ENCODE measurements at places on chromosomes 4 and X.

GRCh38 chrX:23503835-23504539 is 163.3 kb upstream of the PRDX4 start:
- DNase-seq = peak; percentile 15

GRCh38 chr4:8084031-8084660 is 74.5 kb downstream of the ABLIM2 start:
- DNase-seq = no peak

DNA sequence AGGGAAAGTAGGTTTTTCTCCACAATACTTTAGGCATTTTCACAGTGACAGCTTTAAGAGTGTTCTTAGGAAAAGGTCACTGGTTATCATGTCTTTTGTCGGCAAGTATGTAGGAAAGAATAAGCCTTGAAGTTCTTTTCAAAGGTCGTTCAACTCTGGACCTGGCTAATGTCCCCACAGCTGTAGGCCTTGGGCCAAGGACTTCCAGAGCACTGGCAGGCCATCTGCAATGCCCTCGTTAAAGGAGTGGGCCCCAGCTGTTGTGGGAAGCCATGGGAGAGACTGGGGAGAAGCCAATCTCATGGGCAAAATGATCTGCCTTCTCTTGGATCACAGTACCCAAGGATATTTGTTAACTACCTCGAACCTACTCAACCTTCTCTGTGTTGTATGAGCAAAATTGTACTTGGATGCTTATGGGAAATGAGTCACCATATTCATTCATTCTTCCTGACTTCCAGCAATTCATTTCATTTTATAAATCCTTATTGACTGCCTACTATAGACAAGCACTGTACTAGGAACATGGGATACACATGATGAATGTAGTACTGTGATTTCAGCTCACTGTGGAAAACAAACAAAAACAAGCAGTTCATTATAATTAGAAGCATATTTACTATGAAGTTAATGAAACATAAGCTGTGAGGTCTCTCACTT is 141.1 kb upstream of the KIT start:
- no peak for DNase-seq

- DNase-seq = no peak
These were observed 470.2 kb downstream of the SPRY1 start for GRCh38 chr4:123866796-123867195.

DNA sequence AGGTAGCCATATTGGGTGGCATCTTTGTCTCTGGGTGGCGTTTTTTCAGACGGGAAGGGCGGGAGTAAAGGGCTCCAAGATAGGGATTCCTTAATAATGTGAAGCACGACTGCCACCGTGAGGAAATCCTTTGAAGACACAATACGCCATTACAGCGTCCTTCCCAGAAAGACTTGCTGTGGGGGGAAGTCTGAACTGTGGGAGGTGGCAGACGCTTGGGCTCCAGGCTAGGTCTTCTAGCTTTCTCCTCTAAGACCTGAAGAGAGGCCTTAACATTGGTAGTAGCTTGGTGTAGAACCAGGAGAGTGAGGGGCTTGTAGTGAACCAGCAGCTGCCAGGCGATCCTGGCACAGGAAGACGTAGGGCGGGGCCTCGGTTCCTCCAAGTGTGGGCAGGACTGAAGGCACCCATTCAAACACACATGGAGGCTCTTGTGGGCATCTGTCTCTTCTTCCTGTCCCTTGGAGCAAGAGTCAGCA is 197.3 kb downstream of the OR13H1 start:
- no peak for DNase-seq

DNA sequence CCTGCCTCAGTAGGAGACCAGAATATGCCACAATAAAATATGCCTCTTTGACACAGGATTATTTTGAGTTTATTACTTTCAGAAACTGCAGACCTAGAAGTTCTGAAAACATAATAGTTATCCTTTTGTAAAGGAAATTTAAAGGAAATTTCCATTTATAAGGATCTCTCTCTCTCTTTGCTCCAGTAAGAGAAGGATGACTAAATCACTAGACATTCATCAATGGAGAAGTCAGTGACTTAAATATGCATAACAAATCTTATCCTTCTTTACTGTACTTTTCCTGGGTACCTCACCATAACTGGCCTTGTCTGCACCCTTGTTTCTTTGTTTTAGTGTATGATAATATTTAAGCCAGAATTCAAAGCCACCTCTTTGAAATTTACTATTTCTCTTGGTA is 28.3 kb upstream of the OPHN1 start:
- DNase-seq = no peak

- DNase-seq = no peak
These were observed 905.7 kb downstream of the CCSER1 start for GRCh38 chr4:91032725-91033445.

- no peak for DNase-seq
These were observed 38.0 kb upstream of the HELT start for GRCh38 chr4:184980261-184980660.

DNA sequence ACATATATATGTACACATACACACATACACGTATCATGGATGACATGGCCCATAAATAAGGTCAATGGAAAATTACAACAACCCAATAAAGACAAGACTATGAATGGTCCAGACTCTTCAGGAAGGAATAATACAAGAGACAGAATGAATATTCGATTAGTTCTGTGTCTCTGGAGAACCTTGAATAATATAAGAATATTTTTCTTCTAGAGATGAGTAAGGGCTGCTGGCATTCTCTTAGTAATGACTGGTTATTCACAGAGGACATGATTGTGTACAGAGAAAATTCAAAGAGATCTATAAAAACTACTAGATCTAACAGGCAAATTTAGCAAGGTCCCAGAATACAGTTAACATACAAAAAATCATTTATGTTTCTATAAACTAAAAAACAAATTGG is 23.3 kb downstream of the SPIN4 start:
- no peak for DNase-seq

- DNase-seq = no peak
These were observed 141.4 kb downstream of the GALNTL6 start for GRCh38 chr4:171954650-171955049.

DNA sequence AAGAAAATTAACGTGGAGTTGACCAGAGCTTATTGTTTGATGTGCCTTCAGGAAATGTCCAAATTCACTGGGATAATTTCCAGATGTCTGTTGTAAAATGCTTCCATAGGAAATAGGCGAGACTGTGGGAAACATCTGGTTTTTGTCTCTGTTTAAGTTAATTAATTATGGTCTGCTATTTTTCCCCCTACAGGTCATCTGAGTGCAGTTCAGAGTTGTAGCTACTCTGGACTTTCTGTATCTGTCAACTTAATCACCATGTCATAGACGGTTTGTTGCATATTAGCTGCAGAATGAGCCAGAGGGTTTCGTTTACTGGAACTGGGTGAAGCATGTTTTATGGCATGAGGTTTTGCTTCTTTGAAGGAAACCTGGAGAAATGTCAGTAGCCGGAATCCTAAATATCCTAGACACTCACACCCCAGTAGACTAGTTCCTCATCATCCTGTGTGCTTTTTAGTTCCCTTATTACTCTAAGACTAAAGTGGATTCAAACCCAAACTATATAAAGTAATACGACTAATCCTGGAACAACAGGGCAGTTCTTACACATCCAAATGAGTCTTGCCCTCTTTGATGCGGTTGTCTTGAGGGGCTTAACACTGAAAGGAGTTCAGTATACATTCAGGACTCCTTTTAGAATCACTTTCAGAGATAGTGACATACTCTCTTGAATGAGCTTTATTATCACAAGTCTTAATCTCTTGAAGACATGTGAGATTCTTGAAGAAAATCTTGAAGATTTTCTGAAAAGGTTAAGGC is 62.5 kb downstream of the PPEF1 start:
- DNase-seq = no peak

- no peak for DNase-seq
These were observed 333.3 kb downstream of the TRAM1L1 start for GRCh38 chr4:116752027-116752426.

- DNase-seq = no peak
These were observed 59.1 kb downstream of the ANXA3 start for GRCh38 chr4:78610546-78611214.

DNA sequence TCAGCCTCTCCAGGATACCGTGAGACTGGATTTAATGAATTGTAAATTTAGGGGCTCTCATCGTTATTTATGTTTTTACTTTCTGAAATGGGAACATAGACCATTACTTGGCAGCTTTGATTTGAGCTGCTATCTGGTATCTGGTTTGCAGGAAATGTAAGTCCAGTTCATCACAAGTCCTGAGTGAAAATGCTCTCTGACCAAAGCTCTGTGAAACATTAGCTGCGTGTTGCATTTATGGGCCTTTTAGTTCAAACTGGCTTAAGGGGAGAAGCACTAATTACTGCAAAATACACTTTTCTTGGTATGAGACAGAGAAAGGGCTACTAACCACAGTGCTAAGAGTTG is 420 bp downstream of the CC2D2A start:
- no peak for DNase-seq

GRCh38 chrX:1486177-1486576 is 33.5 kb upstream of the ASMTL start:
- DNase-seq = no peak

DNA sequence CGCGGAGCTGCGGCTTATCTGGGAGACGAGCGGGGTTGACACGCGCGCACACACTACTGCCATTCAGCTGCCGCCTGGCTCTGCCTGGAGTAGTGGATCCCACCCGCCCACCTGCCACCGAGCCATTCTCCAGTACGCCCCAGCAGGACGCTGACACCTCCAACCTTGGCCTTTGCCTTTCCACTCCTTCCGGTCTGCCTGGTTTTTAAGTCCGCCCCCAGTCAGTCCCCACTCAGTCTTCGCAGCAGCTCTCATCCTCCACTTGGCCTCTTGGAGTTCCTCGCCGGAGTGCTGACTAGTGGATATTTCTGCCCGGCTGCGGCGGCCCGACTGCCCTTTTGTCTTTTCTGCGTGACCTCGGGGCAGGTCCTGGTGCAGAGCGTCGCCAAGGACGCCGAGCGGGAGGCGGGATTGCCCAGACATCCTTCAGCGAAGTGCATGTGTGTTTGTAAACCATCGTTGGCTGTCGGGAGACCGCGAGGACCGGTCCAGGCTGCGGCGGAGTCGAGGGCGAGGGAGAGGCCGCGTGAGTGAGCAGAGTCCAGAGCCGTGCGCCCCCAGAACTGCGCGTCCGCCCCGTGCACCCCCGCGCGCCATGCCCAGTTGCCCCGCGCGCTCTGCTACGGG is 1.1 kb downstream of the SLIT2 start:
- DNase-seq = no peak

DNA sequence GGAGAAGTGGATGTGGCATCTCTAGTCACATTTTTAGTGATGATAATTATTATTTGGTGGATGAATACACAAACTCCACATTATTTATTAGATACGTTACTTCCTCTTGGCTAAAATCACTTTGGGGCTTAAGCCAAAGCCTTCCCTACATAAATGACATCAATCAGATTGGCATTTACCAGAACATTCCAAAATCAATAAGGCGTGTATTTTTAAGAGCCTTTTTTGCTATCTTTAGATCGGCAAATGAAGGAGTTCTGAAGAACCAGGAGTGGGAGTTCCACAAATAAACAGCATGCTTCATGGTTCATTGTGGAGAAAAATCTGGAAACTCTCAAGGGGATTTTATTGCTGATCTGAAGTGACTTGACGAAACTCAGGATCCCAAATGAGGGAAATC is 89.7 kb downstream of the AMELX start:
- no peak for DNase-seq

GRCh38 chrX:115467961-115468360 is 93.0 kb upstream of the PLS3 start:
- DNase-seq = no peak

- no peak for DNase-seq
These were observed 14.7 kb upstream of the ATP8A1 start for GRCh38 chr4:42671431-42672194.

DNA sequence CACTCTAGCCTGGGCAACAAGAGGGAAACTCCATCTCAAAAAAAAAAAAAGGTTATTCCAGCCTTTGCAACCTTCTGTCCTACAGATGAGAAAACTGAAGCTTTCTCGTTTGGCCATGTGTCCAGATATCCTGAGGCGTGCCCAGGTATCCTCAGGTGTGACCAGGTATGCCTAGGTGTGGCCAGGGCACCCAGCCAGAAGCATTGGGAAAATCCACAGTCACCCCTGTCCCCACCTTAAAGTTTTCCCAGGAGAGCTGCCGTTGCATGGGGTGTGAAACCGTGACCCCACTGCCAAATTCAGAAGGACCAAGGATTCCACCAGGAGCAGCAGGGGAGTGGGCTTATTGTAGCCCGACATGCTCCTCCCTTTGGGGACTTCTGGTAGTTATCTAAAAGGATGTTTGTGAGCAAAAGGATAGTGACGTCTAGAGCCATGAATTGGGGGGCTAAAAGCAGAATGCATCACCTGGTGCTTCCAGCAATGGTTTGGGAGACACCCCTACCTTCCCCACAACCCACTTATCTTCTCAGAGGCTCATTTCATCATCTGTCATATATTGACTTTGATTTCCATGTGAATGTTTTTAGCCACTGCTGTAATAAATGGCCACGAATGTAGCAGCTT is 4.0 kb upstream of the DHRSX start:
- DNase-seq = no peak

DNA sequence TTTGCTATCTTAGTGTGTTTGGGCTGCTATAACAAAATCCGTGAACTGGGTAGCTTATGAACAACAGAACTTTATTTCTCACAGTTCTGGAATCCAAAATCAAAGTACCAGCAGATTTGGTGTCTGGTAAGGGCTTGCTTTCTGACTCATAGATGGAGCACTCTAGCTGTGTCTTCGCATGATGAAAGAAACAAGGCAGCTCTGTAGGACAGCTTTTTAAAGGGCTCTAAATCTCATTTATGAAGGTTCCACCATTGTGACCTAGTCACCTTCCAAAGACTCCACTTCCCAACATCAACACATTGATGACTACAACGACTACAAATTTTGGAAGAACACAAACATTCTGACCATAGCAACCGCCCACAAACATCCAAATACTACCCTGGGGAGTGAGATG is 158.6 kb upstream of the LCORL start:
- DNase-seq = no peak

DNA sequence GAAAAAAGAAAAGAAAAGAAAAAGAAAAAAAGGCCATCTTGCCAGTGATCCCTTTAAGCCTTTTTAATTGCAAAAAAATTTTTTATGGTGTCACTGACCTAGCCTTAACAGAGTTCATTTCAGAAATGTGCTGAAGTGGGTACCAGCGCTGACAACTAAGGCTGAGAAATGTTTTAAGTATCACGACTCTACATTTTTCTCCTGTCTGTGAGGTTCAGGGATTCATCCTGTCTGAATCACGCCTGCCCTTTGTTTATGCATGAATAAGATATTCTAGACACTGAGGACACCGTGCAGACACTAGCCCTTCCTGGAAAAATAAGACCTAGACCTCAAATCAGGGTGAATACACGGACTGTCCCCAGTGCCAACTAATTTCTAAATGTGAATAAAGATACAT is 154.4 kb upstream of the NOCT start:
- no peak for DNase-seq

GRCh38 chr4:144663834-144664475 is 18.0 kb downstream of the HHIP start:
- no peak for DNase-seq

DNA sequence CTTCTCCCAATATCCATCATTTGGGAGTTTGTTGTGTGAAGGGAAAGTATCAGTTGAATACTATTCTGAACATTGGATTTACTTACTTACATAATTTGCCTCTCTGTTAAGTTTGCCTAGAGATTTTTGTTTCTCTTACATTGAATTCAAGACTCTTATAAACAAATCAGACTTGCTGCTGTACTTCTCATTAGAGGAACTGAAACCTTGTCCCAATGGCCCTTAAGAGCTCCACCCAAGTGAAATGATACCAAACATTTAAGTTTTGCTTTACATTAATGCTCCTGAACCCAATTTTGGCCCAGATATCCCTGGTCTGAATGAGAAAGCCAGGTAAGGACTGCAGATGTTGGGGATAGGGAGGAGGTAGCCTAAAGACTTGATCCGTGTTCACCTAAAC is 32.0 kb downstream of the HAND2 start:
- DNase-seq = no peak

All from NCI-H2107 (cell line).